ENCODE measurements at places on chromosomes 3 and 15.

DNA sequence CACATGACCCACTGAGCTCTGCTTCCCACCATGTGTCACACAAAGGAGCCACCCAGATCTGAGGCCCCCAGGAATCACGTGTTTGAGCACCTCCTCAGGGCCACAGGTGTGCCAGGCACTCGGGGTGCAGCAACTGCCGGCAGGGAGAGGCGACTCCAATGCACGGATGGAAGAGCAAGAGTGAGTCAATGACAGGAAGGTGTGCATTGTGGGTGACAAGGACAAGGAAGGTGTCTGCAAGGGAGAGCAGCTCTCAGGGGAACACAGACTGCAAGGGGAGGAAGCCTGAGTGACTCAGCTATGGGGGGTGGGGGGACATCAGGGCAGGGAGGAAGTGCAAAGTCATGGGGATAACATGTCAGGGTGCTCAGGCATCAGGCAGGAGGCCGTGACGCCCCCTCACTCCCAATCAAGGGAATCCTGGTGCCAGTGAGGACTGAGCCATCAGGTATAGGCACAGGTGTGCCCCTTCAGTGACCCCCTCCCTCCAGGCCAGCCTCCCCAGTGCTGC is 67.4 kb downstream of the NUP210 start:
- peak; percentile 56 for DNase-seq

DNA sequence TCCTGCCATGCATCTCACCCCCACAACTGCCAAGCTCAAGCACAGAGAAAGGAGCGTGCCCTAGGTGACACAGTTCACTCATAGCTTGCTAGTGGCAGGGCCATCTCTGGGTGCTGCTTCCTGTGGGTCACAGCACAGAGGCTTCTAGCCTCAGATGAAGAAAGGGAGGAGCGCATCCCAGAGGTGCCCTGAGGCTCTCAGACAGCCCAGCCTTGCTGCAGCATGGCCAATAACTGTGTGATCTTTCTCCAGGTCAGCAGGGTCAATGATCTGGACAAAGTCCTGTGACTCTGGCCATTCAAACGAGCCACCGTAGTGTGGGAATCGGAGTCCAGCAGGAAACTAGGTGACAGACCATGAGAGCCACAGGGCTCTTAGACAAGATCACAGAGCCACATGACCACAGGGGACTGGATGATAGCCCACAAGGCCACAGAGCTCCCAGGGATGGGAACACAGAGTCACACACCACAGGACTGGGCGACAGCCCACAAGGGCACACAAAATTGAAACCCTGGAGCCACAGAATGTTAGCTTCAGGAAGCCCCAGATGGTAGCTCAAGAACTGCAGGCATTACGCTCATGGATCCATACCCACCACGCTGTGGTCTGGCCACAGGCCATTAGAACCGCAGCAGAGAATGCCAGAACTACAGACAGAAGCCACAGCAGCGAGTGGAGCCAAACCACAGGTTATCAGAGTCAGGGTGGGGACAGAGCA is 25.9 kb upstream of the GRIP2 start:
- peak; percentile 50 for DNase-seq

- no peak for DNase-seq
Measured at GRCh38 chr3:27454914-27455313, 29.3 kb downstream of the SLC4A7 start.

DNA sequence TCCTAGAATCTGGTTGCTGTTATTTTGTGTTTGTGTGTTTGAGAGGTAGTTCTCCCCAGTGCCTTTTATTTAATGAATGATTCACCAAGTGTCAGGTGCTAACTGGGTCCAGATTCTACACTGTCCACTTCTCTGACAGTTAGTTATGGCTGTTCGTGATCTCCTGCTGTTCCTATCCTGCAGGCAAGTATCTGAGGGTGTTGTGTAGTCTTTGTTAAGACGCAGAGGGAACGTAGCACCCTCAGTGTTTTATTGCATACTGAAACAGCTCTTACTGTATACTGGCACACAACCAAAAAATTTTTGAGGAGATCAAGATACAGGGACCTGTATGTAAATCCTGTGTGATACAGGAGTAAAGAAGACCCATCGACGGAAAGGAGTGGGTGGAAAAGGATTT is 1271.3 kb downstream of the ROBO1 start:
- no peak for DNase-seq

GRCh38 chr15:48266024-48266689 is 60.1 kb downstream of the SLC12A1 start:
- DNase-seq = peak; percentile 45

- DNase-seq = no peak
Measured at GRCh38 chr3:61331929-61332552, 80.8 kb upstream of the FHIT start.
